Right renal cortex interstitium (tissue), 3 donors: ENCODE measurements at places on chromosomes 2 and 18. TPM values are rescaled to one million over a fixed set of nuclear protein-coding genes. Genes with fewer than 3 reads are reported as not detected.

The TANK gene
- 65.9 TPM for polyA plus RNA-seq

The TBC1D8 gene
- 26.6 TPM for polyA plus RNA-seq

The SLC5A7 gene
- polyA plus RNA-seq: 0.76 TPM

The CTLA4 gene
- 0.13 TPM for polyA plus RNA-seq

The INHBB gene
- polyA plus RNA-seq: 0.04 TPM

The EHD3 gene
- 49.4 TPM for polyA plus RNA-seq

The LNPK gene
- 25.7 TPM for polyA plus RNA-seq

The CDH7 gene
- polyA plus RNA-seq: 14.5 TPM
